ENCODE measurements at places on chromosomes 16 and 17.
A peak's percentile ranks its signal among the peaks of the same experiment; 100 is the strongest.

DNA sequence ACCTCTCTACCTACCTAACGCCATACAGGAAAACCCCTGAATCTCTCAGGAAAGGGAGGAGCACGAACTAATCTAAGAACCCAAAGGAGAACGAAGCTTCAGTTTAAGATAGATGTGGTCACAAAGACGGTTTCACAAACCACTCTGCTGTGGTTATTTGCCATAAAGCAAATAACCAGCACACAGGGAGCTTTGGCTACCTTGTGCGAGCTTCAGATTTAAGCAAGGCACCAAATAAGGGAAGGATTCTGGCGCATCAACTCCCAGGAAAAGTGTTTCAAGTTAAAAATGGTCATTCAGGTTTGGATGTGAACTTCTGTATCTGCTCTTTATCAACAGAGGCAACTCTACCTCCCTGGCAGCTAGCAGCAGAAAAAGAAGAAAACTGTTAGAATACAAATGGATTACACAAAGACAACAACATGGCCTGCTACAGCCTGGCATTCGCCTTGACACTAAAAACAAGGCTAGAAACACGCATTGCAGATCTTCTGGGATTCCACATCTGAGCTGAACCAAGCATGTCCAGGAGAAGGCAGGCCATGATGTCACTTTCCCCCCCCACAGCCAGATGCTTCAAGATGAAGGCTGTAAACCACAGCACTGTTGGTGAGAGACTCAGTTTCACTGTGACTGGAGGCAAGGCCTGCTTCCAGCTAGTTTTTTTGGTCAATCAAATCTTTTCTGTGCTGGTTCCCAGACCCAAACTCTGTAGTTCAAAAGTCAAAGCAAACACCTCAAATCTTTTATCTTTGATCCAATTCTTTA is 43.6 kb downstream of the SMG6 start:
- no peak for DNase-seq

DNA sequence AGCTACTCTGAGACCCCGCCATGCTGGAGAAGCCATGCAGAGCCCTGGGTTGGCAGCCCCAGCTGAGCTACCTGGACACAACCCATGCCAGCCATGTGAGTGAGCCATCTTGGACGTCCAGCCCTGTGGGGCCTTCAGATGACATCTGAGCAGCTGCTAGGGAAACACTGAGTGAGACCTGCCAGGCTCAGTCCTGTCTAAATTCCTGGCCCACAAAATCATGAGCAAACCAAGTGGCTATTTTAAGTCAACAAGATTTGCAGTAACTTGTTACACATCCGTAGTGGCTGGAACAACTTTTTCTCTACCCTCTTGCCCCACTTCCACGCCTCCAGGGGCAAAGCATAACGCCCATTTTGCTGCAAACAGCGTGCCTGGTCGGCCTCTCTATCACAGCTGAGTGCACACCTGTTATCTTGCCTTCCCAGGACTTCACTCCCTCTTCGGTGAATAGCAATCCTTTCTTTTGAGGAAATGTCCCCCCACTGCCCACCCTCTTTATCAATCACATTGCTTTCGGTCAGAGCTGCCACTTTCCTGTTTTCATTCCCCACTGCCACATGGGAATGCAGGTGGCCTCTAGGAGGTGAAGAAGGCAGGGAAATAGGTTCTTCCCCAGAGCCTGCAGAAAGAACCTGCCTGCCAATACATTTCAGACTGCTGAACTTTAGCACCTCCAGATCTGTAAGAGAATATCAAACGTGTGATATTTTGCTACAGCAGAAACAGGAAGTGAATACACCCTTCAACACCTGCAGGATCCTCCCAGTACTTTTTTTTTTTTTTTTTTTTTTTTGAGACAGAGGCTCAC is 7.4 kb upstream of the SCIMP start:
- no peak for DNase-seq

DNA sequence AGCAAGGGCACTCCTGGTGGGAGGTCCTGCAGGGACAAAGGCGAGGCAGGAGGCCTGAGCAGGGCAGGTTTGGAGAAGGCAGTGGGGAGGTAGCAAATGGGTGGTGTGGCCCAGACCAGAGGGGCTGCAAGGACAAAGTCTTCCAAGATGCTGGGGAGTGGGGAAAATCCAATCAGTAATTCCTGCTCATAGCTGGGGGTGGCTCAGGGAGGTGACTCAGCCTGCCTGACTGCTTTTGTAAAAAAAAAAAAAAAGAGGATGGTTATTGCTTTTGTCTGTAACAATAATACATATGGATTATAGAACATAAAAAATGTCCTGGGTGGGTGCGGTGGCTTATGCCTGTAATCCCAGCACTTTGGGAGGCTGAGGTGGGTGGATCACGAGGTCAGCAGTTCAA is 5.2 kb downstream of the IL34 start:
- no peak for DNase-seq

DNA sequence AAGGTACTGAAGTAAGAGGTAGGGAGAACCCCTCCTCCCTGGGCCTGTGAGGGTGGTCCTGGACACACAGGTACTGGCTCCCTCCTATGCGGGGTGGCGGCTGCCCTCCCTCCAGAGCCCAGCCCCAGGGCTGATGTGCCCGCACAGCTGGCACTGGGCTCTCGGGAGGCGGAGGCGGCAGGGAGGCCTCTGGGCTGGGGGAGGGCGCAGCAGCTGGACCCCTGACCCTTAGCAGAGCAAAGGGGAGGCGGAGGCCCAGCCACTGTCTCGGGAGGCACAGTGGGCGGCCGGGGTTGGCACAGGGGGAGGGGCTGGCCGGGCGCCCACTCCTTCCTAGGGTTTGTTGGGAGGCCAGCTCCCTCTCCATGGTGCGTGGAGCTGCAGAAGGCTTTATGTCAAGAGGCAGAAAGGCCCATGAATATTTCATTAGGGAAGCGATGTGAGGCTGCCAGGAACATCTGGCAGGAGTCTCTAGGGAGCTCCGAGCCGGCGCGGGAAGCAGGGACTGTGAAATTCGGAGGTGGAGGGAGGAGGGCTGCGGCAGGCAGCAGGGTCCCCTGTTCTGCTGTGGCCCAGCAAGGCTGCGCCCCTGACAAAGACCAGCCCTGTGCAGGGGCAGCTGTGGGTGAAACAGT is 44.1 kb upstream of the ACSF3 start:
- no peak for DNase-seq

DNA sequence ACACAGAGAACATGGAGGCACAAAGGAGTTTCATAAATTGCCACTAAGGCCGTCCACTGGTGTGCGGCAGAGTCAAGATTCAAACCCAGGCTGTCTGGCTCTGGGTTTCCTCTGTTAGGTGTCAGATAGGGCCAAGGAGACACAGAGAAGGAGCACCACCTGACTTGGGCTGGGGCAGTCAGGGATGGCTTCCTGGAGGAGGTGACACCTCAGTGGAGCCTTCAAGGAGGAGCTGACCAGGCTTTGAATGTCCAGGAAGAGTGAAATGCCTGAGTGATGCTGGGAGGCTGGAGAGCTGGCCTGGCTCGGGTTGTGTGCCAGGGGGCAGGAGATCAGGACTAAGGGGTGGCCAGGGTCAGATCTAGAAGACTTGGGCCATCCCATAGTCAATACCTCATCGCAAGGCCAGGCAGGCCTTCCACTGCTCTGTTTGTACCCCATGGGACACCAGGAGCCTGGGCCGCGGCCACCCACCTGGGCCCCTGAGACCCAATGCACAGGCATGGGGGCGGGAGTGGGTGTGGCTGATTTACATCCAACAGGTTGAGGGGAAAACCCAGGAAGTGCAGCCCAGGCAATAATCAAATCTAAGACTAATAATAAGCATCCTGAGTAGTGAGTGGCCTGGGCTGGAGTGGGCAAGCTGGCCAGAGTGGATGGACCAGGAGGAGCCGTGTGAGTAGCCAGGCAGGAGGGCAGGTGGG is 73.7 kb downstream of the USP22 start:
- DNase-seq: no peak

DNA sequence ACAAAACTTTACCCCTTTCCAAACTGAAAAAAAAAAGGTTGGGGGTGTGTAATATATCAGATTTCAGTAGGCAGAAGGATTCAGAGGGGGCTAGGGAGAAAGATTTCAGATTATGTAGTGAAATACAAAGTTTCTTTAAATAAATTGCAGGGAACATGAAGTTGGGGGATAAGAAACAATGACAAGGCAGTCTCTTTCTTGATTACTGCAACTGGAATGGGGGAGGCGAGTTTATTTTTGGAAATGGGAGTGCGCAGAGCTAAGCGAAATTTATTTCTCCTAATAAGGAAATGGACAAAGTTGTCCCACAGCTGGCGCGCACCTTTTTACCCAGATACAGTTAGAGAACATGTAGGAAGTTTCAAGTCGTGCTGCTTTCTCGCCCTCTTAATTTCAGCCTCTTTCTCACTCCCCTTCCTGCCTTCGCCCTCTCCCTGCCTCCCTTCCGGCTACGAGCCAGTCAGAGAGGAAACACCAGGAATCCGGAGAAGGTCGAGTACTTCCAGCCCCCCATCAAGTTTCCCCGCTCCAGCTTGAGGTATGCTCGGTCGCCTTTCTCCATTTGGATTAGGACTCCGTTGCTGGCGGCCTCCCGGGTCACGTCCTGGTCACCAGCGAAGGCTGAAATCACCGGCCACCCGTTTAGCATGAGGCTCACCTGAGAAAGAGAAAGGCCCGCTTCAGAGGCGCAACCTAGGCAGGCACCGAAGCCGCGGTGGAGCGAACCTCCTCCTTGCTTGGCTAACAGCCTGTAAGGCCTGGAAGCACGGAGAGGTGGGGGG is 2.5 kb downstream of the CBLN1 start:
- no peak for DNase-seq

DNA sequence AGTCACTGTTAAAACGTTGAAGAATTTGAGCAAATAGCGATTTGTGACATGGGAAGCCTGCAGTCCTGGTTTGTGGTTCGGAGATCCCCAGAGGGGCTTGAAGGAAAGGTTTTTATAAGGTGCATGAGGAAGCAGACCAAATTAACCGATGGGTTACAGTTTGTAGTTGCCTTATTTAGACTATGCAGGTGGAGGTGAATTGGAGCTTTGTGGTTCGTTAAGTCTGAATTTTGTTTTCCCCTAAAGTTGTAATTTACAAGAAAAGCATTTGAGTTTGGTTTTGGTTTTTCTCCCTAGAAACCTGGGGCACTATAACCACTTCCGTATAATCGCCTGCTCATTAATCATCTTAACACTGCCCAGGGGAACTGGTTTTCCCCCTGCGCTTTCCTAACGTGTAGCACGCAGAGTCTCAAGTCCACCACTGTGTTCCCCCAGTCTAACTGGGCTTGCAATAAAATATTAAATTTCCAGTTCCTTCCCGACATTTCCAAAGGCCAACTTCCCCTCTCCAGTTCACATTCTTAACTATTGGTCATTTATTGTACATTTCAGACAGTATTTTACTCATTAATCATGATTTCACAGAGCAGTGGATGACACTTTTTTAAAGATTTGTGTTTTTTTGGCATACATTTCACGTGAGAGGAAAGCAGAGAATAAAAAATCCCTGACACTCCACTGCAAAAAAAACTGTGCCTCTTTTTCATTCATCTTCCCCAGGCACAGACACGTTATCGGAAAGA is 932 bp downstream of the ZNF267 start:
- DNase-seq: no peak

DNA sequence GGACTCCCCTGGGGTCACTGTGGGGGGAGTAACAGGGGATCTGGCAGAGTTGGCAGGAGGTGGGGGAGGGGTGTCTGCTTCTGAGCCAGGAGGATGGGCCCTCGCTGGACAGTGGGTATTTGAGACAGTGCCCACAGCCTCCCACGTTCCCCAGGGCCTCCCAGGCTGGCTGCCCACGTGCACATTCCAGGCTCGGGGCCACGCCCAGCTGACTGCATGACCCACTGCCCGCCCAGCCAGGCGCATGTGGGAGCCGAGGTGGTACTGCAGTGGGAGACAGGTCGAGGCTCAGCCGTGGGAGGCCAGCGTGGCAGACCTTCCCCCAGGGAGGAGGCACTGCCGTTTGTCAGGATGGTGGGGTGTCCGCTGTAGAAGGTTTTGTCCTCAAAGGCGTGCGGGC is 38.8 kb downstream of the BAHCC1 start:
- no peak for DNase-seq

DNA sequence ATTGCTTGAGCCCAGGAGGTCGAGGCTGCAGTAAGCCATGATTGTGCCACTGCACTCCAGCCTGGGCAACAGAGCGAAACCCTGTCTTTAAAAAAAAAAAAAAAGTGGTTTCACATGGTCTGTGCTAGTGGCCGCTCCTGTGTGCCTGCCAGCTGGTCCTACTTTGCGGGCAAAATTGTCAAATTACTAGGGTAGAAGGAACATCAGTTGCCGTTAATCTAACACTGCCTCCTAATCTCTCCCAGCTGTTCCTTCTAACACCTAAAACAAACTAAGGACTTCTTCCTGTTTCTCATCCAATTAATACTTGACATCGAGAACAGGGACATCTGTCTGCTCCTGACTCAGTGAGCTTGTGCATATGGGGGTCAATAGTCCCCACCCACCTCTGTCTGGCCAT is 23.9 kb downstream of the TMEM11 start:
- no peak for DNase-seq

- DNase-seq: no peak
These were observed 10.0 kb upstream of the CYTH1 start for GRCh38 chr17:78791840-78792709.

- peak; percentile 82 for DNase-seq
These were observed 1.1 kb downstream of the PHF12 start for GRCh38 chr17:28950017-28950751.

GRCh38 chr16:47987136-47987535 is 168.7 kb downstream of the ABCC12 start:
- no peak for DNase-seq

GRCh38 chr17:6675201-6675825 is 23.8 kb downstream of the C17orf100 start:
- no peak for DNase-seq

- no peak for DNase-seq
These were observed 5.5 kb downstream of the CPSF4L start for GRCh38 chr17:73256220-73256619.

- DNase-seq: no peak
These were observed 17.5 kb upstream of the TFAP4 start for GRCh38 chr16:4290236-4290830.

GRCh38 chr17:31918701-31919128 is 17.2 kb upstream of the UTP6 start:
- DNase-seq: no peak

- no peak for DNase-seq
These were observed 34.8 kb downstream of the MMD start for GRCh38 chr17:55386796-55387332.
